ENCODE measurements at places on chromosomes 12 and 14.

DNA sequence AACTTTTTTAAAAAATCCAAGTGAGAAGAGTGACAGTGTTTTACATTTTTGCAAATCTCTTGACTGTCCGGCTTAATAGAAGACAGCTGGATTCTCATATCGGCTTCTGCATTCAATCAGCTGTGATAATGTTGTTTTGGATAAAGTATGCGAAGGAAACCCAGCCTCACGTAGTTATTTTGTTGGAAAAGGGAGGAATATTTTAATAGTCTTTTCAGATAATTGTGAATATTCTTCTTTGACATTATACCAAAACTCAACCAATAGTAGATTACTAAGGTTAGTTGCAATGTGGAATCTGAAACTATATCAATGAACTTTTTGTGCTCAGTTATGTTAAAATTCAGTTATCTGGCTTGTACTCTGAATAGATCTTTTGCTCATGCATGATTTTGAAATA lies 276.5 kb downstream of the ZFP36L1 start:
- no peak for DNase-seq

DNA sequence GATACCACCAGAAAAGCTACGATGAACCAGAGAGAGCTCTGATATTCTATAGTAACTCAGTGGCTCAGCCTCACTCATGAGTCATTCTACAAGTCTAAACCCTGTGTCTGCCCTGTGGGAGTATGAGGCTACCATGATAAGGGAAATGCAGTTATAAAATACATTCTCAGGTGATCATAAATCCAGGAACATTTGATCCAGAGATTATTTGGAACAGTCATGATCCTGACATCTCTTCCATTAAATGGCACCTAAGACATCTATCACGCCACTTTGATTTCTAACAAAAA lies 202.6 kb upstream of the RASSF8 start:
- no peak for DNase-seq

GRCh38 chr14:102988054-102988453 lies 65.6 kb downstream of the AMN start:
- no peak for DNase-seq

- DNase-seq = no peak
Observed at GRCh38 chr12:128111951-128112350, 155.0 kb upstream of the TMEM132C start.

DNA sequence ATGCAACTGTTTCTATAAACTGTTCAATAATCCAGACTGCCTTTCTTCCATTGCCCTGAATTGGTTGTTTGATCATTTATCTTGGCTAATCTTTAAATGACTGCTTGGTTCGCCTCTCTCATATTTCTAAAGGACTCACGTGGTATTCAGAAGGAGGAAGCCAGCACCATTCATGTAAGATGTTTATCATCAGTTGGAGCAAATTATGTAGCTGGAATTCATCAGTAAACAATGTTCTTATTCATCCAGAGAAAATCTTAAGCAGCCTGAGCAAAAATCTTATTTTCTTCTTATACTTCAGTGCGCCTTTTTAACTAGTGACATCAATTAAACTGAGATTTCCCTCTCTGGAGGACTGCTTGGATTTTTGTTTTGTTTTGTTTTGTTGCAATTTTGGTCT lies 538.7 kb upstream of the TMEM132C start:
- DNase-seq = no peak

DNA sequence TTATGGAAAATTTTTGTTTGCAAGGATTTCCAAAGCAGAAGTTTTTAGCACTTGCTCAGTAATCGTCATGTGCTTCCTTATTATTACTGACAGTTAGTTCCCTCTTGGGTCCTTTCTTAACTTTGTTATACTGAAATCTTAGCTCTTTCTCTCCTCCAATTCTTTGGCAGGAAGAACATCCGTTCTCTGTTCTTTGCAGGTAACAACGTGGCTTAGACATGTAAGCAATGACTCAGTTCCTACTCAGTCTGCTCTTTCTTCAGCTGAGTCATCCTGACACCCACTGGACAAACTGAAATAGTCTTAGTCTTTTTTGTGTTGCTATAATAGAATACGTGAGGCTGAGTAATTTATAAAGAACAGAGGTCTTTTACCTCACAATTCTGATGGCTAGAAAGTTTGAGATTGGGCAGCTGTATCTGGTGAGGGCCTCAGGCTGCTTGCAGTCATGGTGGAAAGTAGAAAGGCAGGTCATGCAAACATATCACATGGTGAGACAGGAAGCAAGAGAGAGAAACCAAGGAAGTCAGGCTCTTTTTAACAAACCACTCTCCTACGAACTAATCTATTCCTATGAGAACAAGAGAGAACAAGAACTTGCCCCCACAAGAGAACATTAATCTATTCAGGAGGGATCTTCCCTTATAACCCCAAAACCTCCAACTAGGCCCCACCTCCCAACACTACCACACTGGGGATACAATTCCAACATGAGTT lies 49.2 kb downstream of the TESPA1 start:
- no peak for DNase-seq

DNA sequence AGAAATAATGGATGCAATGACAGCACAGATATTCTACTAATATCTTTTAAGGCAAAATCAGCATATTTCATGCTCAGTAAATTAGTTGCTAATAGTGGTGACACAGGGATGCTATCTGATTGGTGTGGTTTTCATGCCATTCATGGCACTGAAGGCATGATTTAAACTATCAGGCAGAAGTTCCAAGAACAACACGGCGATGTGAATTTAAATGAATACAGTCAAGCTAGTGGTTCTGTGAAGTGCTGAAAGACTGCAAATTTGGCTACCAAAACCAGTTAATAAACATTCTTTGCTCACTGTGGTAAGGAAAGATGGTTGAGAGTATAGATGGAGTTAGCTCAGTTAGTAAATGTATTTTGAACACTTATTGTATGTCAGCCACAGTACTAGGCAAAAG lies 272.0 kb upstream of the DIO2 start:
- no peak for DNase-seq

Data from midbrain (tissue), 1 donor.